ENCODE measurements at places on chromosomes 11 and 22.

GRCh38 chr22:22094921-22095320 is 112.3 kb upstream of the TOP3B start:
- DNase-seq = no peak

DNA sequence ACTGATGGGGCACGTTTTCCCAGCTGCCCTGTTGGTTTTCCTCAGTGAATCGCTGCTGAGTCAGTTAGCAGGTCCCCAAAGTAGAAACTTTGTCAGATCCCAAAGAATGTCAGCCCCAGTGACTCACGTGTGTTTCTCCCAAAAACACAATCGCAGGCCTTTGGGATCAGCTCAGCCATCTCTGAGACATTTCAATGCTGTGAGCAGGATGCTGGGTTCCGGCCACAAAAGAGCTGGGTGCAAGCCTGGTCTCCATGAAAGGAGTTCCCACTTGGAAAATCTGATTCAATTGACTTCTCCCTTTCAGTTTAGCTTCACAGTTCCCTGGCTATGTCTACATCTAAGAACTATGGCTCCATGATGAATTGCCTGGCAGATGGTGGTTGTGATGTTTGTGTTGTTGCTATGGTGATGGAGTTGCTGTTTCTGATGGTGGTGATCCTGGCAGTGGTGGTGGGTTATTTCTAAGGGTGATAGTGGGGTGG is 28.0 kb downstream of the MYEOV start:
- no peak for DNase-seq

GRCh38 chr11:72570893-72571661 is 103.1 kb downstream of the PDE2A start:
- DNase-seq = no peak

GRCh38 chr11:86999859-87000753 is 37.6 kb upstream of the TMEM135 start:
- no peak for DNase-seq

DNA sequence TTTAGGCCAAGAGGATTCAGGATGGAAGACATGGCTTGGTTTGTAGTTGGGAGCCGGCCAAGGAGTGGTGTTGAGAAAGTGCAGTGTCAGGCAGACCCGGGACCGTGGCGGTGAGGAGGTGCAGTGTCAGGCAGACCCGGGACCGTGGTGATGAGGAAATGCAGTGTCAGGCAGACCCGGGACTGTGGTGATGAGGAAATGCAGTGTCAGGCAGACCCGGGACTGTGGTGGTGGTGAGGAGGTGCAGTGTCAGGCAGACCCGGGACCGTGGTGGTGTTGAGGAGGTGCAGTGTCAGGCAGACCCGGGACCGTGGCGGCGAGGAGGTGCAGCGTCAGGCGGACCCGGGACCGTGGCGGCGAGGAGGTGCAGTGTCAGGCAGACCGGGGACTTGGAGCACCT is 59.7 kb downstream of the LRP5 start:
- no peak for DNase-seq

GRCh38 chr11:7501251-7501650 is 12.5 kb upstream of the PPFIBP2 start:
- DNase-seq = no peak

DNA sequence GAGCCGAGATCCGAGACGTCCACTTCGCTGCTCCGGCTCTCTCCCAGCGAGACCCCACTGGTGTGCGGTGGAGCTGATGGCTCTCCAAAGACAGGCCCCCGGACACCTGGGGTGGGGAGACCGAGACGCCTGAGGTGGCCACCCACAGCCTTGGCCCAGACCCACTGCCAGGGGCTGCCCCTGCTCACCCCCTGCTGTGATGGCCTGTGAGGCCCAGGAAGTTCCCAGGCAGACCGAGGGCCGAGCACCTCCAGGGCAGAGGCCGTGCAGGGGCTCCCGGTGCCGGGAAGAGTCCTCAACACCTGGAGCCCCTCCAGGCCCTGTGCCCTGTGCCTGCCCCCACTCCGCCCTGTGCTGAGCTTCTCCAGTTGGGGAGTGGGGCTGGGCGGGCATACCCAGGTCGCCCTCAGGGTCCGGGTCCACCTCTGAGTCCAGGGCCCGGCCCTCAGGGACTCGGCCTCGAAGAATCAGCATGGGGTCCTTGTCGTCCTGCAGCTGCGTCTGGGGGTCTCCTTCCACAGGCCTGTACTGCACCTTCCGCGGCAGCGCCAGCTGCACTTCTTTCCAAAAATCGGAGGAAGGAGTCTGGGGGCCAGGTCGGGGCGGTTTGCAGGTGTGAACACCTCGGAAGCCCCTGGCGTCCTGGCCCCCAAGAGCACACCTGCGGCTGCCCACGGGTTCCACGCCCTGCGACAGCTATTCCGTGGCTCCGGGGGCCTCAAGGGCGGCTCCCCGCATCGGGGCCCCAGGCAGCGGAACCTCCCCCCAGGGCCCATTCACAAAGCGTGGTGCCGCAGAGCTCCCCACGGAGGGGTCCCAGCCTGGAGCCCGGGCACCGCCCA is 8.6 kb downstream of the SIGIRR start:
- no peak for DNase-seq

GRCh38 chr11:26777372-26777808 is 55.5 kb upstream of the SLC5A12 start:
- DNase-seq = no peak

GRCh38 chr11:61769169-61769920 is 16.9 kb downstream of the MYRF start:
- DNase-seq = no peak

- DNase-seq = no peak
Observed at GRCh38 chr22:42439821-42440674, 7.8 kb upstream of the NFAM1 start.

DNA sequence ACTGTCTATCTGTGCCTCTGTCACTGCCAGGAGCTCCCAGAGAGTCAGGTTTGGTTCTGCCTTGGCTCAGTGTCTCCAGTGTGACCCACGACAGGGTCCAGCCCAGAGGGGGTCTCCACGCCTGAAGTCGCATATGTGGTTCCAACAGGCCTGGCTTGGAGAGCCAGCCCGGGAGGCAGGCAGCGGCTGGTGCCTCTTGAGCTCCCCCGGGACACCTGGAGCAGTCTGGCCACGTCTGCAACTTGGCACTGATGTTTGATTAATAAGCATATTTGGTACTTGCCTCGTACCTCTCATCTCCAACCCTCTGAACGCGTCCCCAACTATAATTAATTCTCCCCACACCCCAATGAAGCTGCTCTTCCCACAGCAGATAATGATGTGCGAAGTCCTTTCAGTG is 31.7 kb upstream of the SHISAL1 start:
- DNase-seq = no peak

- no peak for DNase-seq
Observed at GRCh38 chr11:126231725-126232459, 20.3 kb downstream of the FAM118B start.

DNA sequence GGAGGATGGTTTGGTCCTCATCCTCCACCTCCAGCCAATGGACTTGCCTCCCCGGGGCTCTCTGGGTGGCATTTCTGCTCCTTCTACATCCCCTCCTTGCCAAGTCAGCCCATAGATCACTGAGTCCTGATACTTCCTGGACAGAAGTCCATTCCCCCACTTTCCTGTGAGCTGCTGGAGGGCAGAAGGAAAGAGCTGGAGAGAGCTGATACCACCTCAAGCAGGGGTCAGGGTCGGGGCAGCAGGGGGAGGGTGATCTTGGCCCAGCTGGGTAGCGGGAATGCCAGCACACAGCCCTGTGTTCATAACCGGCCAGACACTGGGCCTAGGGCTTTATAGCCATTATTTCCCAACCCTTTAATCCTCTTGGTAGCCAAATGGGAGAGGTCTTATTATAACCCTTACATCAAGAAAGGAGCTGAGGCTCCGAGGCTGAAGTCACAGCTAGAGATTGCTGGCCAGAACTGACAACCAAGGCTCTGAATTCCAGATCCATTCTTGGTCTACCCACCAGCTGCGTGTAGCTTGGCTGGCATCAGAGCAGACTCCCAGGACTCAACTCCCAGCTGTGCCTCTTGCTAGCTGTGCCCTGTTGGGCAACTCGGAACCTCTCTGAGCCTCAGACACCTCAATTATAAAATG is 39.9 kb downstream of the CD6 start:
- no peak for DNase-seq

GRCh38 chr11:45318516-45318915 is 32.4 kb upstream of the SYT13 start:
- no peak for DNase-seq

DNA sequence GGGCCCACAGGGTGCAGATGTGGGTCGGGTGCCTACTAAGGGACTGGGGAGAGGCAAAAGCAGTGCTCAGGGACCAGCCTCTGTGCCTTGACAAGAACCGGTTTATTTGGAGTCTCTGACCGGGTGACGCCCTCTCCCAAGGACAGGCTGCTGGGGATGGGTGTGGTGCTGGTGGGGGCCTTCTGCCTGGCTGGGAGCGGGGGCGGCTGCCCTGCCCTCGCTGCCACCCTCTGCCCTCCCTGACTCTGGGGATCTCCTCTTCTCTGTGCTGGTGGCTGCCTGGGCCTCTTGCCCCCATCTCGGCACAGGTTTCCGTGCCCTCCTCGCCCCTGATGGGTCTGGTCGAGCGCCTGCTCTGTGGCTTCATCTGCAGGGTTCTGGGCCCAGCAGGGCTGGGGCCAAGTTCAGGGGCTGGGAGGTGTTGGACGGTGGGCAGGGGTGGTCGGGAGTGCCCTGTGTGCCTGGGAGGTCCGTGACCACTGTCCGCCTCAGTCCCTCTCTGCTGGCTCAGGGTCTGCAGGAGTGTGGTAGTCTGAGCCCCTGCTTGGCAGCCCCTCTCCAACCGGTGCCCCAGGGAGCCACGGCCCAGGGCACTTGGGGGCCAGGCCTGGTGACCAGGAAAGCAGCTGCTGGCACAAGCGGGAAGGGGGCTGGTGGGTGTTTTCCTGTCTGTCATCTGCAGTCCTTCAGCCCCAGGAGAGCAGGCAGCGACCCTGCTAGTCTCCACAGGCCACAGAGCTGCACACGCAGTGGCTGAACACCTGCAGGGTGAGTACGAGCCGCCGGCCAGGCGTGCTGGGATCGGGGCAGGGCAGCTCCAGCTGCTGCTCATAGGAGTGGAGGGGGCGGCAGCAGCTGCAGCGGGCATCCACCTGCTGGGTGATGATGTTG is 23.5 kb downstream of the MUC6 start:
- DNase-seq = no peak

- no peak for DNase-seq
Observed at GRCh38 chr22:49257551-49257961, 570.1 kb downstream of the BRD1 start.

Measured in activated CD4-positive, alpha-beta T cell treated with anti-CD3 and anti-CD28 coated beads, Interleukin-2, amount 50 U/mL, for 24 hours (primary cell).